Hepatocyte (in vitro differentiated cells): ENCODE measurements at places on chromosomes 6 and 20. TPM values are rescaled to one million over a fixed set of nuclear protein-coding genes. Genes with fewer than 3 reads are reported as not detected.

Gene STAU1
- 64.7 and 72.9 TPM in 2 replicates for polyA plus RNA-seq

Gene PLAGL2
- 31.7 and 39.7 TPM in 2 replicates for polyA plus RNA-seq

Gene MACROD2
- polyA plus RNA-seq: 2.4 and 4.9 TPM in 2 replicates

Gene TP53INP2
- 8.4 and 10.6 TPM in 2 replicates for polyA plus RNA-seq

Gene HS3ST5
- polyA plus RNA-seq: 0.38 and 0.73 TPM in 2 replicates

Gene TRMT6
- 11.2 and 14.2 TPM in 2 replicates for polyA plus RNA-seq

Gene JAG1
- 19.2 and 21.0 TPM in 2 replicates for polyA plus RNA-seq

Gene FAM83C
- 0.10 TPM in 1 of 2 replicates, not detected in the other for polyA plus RNA-seq

Gene NOX3
- polyA plus RNA-seq: not detected in 2 replicates

Gene BCLAF1
- 58.2 and 68.1 TPM in 2 replicates for polyA plus RNA-seq

Gene HLA-DQA2
- not detected in 2 replicates for polyA plus RNA-seq

DNA sequence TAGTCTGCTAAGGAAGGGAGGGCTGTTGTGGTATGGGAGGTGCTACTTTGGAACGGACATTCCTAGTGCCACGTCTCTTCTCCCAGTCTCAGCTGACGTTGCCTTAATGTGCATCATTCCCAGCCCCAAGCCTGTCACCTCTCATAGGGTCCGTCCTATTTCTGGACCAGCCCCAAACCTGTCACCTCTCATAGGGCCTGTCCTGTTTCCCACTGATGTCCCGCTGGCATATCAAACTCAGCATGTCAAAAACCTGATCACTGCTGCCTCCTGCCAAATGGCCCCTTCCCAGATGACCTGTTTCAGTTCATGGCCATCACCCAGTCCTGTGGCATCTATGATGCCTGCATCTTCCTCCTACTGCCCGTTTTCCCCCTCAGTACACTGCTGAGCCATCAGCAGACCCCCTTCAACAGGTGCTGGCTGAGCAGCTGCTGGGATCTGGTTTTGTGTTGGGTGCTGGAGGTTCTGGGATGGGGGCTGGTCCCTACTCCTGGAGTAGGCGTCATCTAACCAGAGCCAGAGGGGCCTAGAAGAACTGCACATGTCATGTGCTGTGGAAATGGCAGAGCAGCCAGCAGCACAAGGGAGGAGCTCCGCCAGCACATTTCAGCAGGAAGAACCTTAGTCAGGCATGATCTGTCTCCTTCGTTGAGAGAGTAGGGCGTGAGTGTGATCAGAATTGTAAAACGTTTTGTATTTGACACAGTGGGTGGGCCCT lies 3.3 kb downstream of the ENTPD6 start:
- no peak for DNase-seq

- peak; percentile 34 for DNase-seq
Observed at GRCh38 chr20:7714549-7714948, 225.7 kb downstream of the HAO1 start.

DNA sequence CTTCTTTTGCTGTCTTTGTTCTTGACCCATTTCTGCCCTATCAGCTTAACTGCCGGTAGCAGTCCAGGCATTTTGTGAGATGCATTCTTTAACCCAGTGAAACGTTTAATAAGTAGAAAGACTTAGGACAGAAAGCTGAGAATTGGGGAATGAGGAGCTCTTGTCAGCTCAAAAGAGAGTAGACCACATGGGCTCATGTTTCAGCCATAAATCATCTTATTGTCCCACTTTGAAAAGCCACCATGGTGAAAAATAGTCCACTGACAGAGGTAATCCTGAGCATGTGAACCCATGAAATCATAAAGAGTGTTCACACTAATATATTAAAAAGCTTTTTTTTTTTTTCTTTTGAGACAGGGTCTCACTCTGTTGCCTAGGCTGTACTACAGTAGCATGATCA lies 16.3 kb downstream of the ORC3 start:
- no peak for DNase-seq

DNA sequence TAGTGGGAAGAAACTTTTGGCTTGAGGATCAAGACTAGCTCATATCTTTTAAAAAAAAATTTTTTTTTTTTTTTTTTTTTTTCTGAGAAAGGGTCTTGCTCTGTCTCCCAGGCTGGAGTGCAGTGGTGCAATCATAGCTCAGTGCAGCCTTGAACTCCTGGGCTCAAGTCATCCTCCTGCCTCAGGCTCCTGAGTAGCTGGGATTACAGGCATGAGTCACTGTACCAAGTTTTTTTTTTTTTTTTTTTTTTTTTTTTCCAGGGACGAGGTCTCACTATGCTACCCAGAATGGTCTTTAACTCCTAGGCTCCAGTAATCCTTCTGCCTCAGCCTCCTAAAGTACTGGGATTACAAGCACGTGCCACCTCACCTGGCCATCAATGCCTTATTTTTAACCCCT lies 27.9 kb downstream of the GCLC start:
- DNase-seq: no peak

GRCh38 chr6:154509421-154510143 lies 903 bp downstream of the CNKSR3 start:
- DNase-seq: peak; percentile 56

GRCh38 chr6:6006006-6006427 lies 708 bp downstream of the NRN1 start:
- DNase-seq: no peak

- DNase-seq: peak; percentile 95
Observed at GRCh38 chr6:116100419-116101301, at the start of gene NT5DC1. Gene NT5DC1 (plus strand): TSS chr6:116100853. CDS start chr6:116100931, 78 bp downstream.

GRCh38 chr6:169155481-169155880 lies 98.2 kb downstream of the THBS2 start:
- no peak for DNase-seq

GRCh38 chr6:159766906-159767305 lies 5.1 kb downstream of the ACAT2 start:
- no peak for DNase-seq

GRCh38 chr20:44526129-44526528 lies 4.3 kb upstream of the SERINC3 start:
- DNase-seq: no peak

GRCh38 chr6:53530346-53530745 lies 14.6 kb downstream of the GCLC start:
- DNase-seq: peak; percentile 19

DNA sequence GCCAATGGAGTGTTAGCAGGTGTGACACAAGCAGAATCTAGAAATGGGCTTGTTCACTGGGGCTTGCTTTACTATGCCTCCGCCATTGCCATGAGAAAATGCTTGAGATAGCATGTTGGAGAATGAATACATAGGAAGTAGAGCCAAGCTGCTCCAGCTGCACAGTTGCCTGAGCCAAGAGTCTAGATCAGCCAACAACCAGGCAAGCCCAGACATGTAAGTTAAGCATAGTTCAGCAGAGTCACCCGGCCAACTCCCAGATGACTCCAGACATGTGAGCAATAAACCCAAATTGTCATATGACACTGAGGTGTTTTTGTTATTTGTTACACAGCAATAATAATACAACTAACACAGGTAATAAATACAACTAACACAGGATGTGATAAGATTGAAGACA lies 167.9 kb downstream of the HAO1 start:
- DNase-seq: no peak

DNA sequence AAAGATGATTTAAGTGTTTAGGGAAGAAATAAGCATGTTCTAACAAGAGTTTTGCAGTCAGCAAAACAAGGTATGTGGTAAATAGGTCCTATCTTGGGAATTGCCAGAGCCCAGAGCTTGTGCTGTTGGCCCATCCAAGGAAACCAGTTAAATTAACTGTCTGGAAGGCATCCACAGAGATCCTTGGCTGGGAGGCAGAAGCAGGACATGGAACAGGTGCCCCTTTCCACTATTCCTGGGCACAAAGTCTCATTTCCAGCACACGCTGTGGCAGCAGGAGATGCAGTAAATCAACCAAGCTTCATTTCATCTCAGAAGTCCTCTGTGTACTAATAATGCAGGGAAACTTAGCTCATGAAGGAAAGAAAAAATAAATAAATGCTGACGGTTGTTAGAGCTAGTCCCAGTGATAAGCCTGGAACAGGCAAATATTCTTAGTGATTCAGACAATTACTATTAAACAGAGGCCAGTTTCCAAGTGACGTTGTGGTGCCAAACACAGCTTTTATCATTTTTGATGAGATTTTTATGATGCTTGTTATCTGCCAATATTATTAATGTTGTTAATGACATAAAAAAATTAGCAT lies 39.8 kb upstream of the SNAP25 start:
- no peak for DNase-seq

- DNase-seq: peak; percentile 61
Observed at GRCh38 chr6:25280344-25281074, 1.3 kb downstream of the CARMIL1 start.

- DNase-seq: peak; percentile 75
Observed at GRCh38 chr20:51966296-51966971, 164.1 kb upstream of the SALL4 start.

- DNase-seq: no peak
Observed at GRCh38 chr20:17641520-17641964, 40.5 kb downstream of the RRBP1 start.

DNA sequence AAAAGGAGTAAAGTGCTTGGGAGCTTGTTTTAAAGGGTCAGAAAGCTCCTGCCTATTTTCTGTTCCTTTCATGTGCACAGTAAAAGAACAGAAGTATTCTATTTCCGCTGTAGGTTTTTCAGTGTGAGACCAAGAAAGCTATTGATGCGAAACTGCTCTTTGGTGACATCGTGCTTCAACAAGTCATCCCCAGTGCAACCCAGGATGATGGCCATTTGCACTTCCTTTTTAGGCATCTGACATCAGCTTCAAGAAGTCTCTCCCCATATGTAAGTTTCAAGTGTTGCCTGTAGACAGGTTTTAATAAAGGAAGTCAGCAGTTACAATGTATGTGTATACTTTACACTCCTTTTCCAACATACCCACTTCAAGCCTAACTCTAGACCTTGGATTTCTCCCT lies 131.6 kb downstream of the RFX6 start:
- no peak for DNase-seq

DNA sequence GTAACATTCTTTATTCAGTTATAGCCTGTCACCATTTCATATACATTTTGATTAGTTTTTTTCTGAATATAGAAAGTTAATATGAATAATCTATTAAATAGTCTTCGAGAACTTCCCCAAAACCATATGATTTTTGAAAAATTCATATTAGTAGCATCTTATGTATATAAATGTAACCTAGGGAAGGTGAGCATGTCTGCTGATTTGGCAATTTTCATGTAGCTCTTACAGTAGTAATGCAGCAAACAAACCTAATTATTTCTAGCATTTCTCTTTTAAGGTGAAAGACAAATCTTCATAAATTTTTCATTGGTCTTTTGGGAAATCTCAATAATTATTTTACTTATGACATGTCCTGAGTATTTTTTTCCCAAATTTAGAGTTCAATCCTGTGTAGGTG lies 939.0 kb downstream of the TBC1D32 start:
- no peak for DNase-seq

- no peak for DNase-seq
Observed at GRCh38 chr20:38325905-38326304, 20.4 kb upstream of the LBP start.

DNA sequence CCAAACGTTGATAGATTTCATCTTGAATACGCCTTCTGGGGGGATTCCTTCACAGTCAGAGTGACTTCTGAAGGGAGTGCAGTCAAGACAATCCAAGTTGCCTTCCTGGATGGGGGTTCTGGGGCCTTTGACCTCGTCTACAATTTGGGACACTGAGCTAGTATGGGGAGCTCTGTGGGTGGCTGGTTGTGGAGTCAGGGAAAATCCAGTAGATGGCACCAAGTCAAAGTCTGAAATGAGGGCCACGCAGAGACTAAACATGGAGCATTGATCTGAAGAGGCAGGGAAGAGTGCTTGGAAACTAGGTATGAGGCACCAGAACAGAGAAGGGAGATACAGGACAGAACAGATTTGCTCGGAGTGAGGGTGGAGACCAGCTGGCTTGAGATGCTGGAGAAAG lies 43.6 kb upstream of the CCN6 start:
- DNase-seq: no peak

- DNase-seq: peak; percentile 18
Observed at GRCh38 chr6:82385961-82386360, 22.3 kb downstream of the TPBG start.

- DNase-seq: peak; percentile 25
Observed at GRCh38 chr6:28137505-28137981, 4.1 kb upstream of the ZKSCAN8 start.

DNA sequence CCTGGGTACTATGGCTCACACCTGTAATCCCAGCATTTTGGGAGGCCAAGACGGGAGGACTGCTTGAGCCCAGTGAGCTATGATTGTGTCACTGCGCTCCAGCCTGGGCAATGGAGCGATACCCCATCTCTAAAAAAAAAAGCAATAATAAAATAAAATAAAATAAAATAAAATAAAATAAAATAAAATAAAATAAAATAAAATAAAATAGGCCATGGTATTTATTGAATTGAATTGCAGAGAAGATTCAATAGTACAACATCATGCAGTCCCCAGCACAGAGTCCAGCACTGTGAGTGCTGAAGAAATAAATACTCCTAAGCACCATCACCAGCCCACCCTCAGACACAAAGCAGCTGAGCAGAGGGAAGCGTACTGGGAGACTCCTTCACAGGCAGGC lies 144.7 kb downstream of the RALGAPA2 start:
- no peak for DNase-seq

DNA sequence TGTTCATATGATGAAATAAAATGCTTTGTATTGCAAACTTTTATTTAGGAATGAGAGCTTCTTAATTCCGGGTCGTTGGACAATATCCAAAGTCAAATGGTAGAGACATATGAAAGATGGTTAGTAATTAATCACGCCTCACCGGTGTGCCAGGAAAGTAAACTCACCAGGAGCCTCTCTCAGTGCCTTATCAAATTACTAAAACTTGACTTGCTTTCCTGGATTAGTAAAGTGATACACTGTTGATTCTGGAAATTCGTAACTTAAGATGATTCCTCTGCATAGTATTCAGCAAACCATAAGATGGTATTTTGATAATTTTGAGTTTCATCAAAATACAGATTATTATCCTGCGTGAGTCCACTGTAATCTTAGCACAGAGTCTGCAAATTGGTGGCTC lies 115.2 kb downstream of the PAX1 start:
- no peak for DNase-seq

- no peak for DNase-seq
Observed at GRCh38 chr6:24522228-24523176, 27.7 kb downstream of the ALDH5A1 start.

- no peak for DNase-seq
Observed at GRCh38 chr6:157629220-157629619, 193.8 kb upstream of the SNX9 start.

DNA sequence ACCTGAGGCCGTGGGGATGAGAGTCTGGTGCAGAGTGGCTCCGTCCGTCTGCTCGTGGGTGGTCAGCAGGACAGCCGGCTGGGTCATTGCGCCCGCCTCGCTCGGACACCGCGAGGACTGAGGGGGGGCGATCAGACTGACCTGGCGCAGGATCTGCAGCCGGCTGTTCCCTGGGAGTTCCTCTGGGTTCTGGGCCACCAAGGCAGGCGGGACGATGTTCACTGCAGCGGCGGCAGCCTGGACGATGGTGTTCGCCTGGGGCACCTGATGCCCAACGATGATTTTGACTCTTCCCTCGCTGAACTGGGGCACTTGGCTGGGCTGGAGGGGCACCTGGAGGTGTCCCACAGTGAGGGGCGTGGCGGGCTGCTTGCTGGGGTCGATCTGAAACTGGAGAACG lies 39.2 kb downstream of the ZFP64 start:
- DNase-seq: no peak
